Prostate gland (tissue), 2 donors: ENCODE measurements at places on chromosomes 3 and 15.

GRCh38 chr3:150450916-150451315 is 42.8 kb downstream of the TSC22D2 start:
- DNase-seq: no peak

DNA sequence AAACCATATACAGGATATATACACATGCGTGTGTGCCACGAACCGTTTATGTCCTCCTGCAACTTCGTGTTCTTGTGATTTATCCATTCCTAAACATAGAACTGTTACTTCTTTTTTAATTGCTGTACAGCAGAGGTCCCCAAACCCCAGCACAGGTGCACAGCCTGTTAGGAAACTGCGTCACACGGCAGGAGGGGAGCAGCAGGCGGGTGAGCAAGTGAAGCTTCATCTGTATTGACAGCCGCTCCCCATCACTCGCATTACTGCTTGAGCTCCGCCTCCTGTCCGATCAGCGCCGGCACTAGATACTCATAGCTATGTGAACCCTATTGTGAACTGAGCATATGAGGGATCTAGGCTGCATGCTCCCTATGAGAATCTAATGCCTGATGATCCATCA is 34.9 kb upstream of the NRROS start:
- DNase-seq: no peak

- no peak for DNase-seq
These were observed 28.1 kb upstream of the CYP11A1 start for GRCh38 chr15:74395319-74396145.

GRCh38 chr3:154829929-154830328 is 250.2 kb upstream of the MME start:
- DNase-seq: no peak

- DNase-seq: no peak
These were observed 11.9 kb downstream of the CISH start for GRCh38 chr3:50599716-50600118.

- no peak for DNase-seq
These were observed 15.6 kb downstream of the CCRL2 start for GRCh38 chr3:46422617-46423016.

DNA sequence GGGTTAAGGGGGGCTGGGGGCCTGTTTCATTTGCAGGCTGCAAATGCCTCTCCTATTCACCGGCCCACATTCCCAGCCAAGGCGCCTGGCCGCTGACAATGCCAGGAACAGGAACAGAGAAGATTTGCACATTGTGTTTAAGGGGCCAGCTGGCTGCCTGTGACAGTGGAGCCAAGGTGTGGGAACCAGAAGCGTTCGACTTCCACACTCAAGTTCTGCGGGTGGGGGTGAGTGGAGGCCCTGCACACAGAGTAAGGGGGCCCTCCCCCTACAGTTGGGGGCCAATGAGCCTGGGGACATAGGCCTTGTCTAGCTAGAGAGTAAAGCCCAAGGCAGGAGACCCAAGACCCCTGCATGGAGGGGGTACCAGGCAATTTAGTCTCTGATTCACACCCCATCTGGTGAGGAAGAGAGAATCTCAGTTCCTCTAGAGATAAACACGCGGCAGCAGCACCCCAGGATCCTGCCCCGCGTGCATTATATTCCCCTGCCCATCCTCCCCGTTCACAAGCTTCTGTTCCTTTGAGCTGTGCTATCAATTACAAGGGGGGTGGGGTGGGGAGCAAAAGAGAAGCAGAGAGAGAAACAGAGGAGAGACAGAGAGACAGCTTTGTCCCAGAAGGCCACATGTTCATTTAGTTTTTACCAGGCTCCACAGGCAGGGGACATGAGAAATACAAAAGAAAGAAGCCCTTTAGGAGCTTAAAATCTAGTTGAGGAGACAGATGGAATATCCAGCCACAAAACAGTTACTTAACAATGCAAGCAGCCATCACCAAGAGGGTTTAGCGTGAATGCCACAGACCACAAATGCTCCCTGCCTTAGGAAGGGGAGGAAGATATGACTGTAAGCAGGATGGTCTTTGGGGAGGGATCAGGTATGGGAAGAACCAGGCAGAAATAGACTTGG is 9.2 kb downstream of the IGDCC3 start:
- no peak for DNase-seq

GRCh38 chr3:16142350-16143025 is 32.0 kb upstream of the GALNT15 start:
- no peak for DNase-seq

- no peak for DNase-seq
These were observed 48.0 kb upstream of the ATP1B3 start for GRCh38 chr3:141828487-141828886.

- DNase-seq: no peak
These were observed 51.7 kb downstream of the EIF4E3 start for GRCh38 chr3:71673486-71673885.

DNA sequence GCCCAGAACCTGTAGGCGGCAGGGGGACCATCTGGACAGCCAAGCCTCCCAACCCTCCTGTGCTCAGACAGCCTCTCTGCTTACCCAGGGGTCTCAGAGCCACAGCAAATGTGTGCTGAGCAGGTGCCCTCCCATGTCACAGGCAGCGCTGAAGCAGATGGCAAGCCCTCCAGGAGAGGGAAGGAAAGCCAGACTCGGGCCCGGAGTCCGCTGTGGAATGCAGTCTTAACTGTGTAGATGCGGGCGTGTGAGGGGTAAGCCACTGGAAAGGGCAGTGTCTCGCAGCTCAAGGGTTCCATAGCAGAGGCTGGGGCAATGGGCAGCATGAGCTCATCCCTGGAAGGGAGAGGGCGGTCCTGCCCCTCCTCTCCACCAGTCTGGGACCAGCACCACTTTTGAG is 45.6 kb downstream of the UMPS start:
- no peak for DNase-seq

DNA sequence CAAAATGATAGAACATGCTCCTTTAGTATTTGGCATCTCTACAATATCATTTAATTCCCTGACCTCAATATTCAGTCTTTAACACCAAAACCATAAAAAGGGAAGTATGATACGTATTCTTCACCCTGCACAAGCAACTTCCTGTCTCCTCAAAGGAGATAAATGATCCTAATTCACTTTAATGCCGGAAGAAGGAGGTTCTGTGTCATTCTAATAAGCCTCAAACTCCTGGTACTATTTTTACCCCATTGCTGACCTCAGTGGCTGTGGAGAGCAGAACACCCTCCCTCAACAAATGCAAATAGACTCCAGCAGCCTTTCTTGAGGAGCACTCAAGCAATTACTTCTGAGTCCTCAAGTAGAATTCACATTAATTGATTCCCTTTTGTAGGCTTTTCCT is 173.3 kb downstream of the TMEM108 start:
- no peak for DNase-seq

GRCh38 chr15:77145370-77145769 is 74.5 kb upstream of the TSPAN3 start:
- DNase-seq: no peak

DNA sequence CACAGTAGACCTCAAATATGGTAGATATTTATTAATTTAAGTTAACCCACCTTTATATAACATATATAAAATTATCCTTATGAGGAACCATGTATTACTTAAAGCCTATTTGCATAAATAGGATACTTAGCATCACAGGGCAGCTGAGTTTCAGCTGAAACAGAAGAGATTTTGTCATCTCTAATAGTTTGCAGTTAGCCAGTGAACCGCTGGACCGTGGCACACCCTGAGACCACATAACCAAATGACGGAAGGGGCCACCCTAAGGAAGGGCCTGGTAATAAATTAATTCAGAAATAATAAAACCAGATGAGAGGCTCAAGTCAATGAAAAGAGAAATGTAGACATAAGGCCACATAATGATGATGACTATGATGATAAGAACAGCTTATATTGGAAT is 107.7 kb downstream of the MYO5A start:
- no peak for DNase-seq

DNA sequence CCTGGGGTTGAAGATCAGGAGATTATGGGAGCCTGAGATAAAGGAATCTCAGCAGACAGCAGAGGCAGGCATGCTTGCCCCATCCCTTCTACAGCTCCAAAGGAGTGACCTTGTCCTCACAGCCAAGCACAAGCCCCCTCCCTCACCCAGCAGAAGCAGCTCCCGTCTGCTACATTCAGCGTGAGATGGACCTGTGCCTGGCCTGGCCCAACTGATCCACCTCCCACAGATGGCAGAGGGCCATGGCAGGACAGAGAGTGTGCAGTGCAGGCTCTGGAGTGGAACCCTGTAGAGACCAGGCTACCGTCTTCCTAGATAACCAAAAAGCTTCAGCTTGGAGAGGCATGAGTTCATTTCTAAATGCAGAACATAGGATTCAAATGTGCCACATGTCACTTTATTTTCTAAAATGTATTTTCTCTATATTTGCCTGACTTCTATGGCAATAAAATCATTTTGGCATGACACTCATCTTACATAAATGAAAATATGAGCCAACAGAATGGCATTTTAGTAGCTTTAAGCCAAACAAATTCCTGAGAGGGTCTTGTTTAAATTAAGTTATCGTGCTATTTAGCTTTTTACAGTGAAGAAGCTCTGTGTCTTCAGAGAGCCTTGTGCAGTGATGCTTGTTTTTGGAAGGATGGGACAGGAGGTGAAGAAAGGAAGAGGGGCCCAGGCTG is 43.7 kb downstream of the SLC12A8 start:
- DNase-seq: no peak

- DNase-seq: no peak
These were observed 275.9 kb upstream of the ARHGEF26 start for GRCh38 chr3:153845311-153845710.

DNA sequence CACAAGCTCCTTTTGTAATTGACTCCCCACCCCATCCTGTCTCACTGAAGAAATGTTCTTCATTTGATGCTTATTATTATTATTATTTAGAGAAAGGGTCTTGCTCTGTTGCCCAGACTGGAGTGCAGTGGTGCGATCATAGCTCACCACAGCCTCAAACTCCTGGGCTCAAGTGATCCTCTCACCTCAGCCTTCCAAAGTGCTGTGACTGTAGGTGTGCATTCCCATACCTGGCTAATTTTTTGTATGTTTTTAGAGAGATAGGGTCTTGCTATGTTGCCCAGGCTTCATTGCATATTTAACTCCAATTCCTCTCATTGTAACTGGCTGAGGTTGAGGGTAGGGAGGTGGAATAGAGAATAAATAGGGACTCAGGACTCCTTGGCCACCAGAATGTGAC is 22.3 kb downstream of the SEMA5B start:
- DNase-seq: no peak

GRCh38 chr3:160343132-160343531 is 55.9 kb downstream of the IFT80 start:
- no peak for DNase-seq

GRCh38 chr3:10370429-10370828 is 49.5 kb upstream of the SEC13 start:
- no peak for DNase-seq

- no peak for DNase-seq
These were observed 620 bp upstream of the TTC23 start for GRCh38 chr15:99250001-99250400.

- no peak for DNase-seq
These were observed 46.8 kb downstream of the LSM3 start for GRCh38 chr3:14225421-14225820.
